Activated CD4-positive, alpha-beta T cell treated with anti-CD3 and anti-CD28 coated beads for 4 hours (primary cell): ENCODE measurements at places on chromosomes 5 and 9.

GRCh38 chr5:1510631-1511030, 13.1 kb downstream of the LPCAT1 start:
- DNase-seq: no peak

DNA sequence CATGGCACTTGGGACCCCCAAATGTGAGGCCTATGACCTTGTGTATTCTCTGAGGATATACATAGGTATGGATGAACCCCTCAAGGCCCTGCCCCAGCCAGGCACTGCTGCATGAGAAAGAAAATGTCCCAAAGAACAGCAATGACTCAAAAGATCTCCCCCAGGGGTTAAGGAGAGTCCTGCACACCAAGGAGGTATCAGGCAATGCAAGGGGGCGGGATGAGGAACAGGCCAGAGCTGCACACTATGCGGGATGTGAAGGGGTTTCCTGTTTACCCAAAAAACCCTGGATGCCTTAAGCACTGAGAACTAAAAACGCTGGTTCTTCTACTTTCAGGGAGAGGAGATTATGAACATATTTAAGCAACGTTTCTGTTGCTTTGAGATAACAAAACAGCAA, 3.4 kb downstream of the RAPGEF1 start:
- DNase-seq: no peak

GRCh38 chr5:116075191-116075831, 9.5 kb upstream of the COMMD10 start:
- DNase-seq: no peak

GRCh38 chr5:97148288-97148687, 5.9 kb upstream of the LIX1 start:
- DNase-seq: no peak

DNA sequence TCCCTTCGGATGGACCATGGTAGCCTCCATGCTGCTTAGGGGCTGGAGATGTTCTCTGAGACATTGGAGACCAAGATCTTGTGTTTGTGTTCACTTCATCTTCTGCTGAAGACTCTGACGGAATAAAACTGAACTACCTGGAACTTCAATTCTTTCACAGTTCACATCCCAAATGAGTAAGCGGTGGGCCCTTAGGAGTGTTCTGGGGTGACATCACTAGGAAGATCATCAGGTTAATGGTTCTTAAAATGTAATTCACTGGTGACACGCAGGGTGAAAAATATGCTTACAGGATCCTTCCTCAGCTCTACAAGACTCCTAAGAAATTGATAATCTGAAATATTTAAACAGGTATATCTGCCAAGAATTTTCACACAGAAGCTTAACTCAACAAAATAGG, 561.5 kb downstream of the SEMA5A start:
- no peak for DNase-seq

GRCh38 chr9:86775718-86776117, 171.6 kb downstream of the GAS1 start:
- no peak for DNase-seq

GRCh38 chr9:27126670-27127069, 17.6 kb downstream of the TEK start:
- DNase-seq: no peak

GRCh38 chr9:92535940-92536850, at the start of gene ECM2:
Gene ECM2, minus strand, starts transcription at chr9:92535990. Its CDS starts 13,124 bp downstream, at chr9:92522866.
- DNase-seq: no peak

DNA sequence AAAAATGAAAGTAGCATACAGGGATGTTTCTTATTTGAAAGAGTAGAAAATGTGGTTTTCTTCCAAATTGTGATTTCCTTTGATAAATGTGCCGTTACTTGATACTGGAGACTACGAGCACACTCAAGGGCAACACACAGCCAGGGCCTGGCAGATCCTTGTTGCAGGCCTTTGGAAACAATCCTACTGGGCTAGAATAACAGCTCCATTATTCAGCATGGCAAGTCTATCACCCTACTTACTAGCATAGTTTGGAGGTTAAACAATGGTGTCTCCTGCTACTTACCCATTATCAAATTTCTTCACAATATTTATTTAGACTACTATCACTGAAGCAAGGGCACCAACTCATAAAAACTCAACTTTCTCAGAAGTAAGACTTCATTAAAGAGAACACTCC, 140.8 kb upstream of the ZNF608 start:
- no peak for DNase-seq

DNA sequence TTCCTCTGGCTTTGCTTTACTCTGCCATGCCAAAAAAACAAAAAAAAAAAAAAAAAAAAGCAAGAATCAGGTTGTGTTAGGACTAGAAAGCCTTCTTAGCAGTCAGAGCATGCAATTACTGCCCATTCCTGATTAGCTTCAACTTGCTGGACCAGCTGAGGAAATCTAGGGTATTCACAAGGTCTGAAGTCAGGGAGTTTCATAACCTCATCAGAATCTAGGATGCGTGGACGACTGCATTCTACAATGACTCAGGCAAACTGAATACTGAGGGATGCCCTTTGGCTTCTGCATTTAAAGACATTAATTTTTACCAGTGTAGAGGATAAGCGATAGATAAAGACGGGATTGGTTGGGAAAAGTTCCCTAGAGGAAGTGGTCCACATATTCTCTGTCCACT, 39.2 kb upstream of the SHOC1 start:
- DNase-seq: no peak

- DNase-seq: no peak
These were observed 639.0 kb downstream of the CCDC171 start for GRCh38 chr9:16191691-16192402.

- no peak for DNase-seq
These were observed 32.0 kb downstream of the NKD2 start for GRCh38 chr5:1040571-1040970.

DNA sequence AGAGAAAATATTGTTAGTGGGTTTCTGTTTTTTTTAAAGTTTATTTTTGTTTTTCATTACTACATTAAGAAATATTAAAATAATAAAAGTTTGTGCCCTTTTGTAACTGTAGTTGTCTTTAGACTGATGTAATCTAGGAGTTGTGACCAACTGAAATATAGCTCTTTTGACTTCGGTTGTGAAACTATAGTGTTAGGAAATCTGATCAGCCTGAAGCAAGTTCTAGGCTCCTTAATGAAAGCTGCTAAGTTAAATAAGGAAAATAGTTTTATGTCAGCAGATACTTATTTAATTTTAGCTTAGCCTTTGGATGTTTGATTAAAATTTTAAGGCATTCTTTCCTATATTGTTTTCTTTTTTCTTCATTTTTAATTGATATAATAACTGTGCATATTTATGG, 14.2 kb downstream of the AP3S1 start:
- no peak for DNase-seq

DNA sequence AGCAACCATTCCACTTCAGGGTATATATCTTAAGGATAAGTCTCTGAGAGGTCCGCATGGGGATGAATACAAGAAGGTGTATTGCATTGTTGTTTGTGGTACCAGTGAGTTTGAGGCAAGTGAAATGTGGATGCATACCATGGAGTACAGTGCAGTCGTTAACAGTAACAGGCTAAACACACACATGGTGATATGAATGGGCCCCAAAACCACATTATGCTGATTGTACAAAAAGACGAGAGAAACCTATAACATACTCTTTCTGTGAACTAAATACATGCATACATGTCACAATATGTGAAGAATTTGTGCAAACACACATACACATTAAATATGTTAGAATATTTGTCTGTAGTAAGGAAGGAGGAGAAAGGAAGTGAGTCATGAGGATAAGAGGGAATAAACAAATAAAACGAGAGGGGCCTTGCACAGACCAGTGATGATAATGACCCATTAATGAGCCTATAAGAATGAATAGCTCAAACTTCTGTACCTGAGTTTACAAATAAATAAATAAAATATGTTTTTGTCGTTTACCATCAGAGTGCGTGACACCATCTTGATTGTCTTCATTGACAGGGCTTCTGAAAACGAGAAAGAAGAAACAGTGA, 66.5 kb upstream of the RICTOR start:
- DNase-seq: no peak

GRCh38 chr5:39992617-39993202, 567.9 kb upstream of the DAB2 start:
- DNase-seq: no peak

DNA sequence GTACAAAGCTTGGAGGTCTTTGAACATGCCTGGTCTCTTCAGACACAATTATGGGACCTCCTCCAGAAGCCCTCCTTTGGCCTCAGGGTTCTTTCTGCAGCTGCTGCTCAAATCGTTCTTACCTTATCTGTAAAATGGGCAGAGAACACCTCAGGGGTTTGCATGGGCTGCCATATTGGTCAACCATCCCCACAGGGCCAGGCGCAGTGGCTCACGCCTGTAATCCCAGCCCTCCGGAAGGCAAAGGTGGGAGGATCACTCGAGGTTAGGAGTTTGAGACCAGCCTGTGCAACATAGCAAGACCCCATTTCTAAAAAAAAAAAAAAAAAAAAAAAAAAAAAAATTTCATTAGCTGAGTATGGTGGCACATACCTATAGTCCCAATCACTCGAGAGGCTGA, 29.1 kb upstream of the TCF7 start:
- DNase-seq: no peak

- no peak for DNase-seq
These were observed 43.4 kb upstream of the TRIM32 start for GRCh38 chr9:116643691-116644090.

DNA sequence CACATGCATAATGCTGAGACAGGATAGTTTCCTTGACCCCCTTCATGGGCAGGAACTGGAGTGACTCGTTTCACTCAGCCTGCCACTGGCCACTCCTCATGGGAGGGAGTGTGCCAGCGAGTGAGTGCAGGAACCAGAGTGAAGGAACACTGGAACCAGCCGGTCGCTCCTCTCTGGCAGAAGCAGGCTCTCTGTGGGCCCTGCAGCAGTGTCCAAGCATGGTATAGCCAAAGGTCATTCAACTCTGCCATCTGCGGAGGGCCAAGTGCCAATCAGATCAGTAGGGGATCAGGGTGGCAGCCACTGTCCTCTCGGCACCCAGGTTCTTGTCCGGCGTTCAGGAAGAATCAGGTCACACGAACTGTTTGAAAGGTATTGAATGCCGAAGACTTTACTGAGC, 169.3 kb upstream of the PPP1R2B start:
- DNase-seq: no peak

- no peak for DNase-seq
These were observed 21.0 kb upstream of the ALDH1B1 start for GRCh38 chr9:38371495-38371894.

DNA sequence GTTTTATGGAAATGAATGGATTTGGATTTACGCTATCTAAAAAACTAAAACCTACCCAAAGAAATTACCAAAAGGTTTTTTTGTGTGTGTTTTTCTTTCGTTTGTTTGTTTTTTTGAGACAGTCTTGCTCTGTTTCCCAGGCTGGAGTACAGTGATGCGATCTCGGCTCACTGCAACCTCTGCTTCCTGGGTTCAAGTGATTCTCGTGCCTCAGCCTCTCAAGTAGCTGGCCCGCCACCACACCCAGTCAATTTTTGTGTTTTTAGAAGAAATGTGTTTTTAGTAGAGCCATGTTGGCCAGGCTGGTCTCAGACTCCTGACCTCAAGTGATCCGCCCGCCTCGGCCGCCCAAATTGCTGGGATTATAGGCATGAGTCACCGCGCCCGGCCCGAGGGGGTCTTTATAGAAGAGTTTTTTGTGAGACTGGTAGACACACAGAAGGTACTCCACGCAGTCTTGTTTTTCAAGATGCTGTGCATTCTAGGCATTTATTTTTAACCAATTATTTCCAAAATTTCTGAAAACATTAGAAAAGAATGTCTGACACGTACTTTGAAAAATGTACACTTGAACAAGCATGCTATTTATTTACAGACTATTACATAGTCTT, 75.7 kb downstream of the NR6A1 start:
- DNase-seq: no peak

DNA sequence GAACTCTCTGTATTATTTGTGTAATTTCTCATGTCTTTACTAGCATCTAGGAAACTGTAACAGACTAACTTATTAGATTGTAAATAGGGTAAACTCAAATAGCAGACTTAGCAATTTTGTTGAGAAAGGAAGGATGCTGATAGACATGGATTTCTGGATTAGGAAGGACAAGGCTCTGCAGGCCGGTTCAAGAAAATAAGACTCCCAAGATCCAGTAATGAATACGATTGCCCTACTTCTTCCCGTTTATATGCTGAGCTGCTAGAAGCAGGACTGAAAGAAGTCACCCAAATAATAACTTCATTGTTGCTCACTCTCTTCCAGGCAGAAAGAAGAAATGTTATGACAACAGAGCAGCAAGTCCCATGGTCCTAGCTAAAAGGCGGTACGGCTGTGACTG, 22.8 kb upstream of the C9orf40 start:
- no peak for DNase-seq
